NCI-H1048 (cell line): ENCODE measurements at places on chromosomes 7 and 10.

DNA sequence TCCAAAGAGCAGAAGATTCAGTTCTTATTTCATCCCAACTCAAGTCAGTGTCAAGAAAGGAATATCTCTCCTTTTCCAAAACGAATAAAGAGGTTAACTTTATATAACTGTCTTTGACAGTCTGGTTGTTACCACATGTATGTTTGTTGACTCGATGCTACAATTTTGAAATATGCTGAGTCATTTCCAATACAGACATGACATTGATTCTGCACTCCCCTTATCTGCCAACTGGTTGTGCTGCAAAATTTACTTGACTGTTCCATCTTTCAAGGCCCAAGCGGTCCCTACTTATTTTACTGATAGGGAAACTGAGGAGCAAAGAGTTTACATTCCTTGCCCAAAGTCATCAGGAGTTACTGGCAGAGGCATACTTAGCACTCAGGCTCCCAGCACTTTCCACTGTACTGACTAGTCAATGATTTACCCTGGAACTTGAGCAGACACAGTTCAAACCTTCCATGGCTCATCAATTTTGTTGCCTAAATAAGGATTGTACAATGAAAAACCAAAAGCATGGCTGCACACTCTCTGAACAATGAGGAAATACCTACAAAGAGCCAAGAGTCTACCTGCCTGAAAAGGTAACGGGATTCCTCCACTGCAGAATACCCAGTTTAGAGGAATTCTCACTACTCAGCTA lies 52.8 kb downstream of the ABLIM1 start:
- no peak for DNase-seq

DNA sequence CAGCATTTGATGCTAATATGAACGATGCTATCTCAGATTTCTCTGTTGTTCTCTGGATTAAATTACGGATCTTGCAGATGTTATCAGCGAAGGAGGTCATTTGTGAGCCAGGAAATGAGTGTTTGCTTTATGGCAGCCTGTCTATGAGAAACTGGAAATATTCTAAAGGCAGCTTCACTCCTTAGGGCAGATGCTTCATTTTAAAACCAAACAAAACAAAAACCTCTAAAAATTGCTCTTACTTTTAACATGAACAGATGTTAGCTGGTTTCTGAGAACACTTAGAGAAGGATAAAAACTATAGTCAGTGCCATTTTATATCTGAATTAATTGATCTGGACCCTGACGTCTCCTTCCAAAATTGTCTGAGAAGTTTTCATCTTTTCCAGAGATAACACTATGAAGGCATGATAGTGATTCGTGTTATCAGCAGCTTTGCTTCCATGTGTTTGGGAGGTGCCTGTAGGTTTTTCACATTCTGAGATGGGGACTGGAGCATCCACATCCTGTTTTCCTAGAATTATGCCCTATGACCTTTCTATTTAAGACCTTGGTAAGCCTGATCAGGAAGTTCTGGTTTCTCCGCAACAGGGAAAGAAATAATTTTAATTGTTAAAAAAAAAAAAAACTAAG lies 53.1 kb downstream of the CPED1 start:
- DNase-seq = no peak

- DNase-seq = no peak
Measured at GRCh38 chr7:115410434-115410820, 488.5 kb downstream of the MDFIC start.

DNA sequence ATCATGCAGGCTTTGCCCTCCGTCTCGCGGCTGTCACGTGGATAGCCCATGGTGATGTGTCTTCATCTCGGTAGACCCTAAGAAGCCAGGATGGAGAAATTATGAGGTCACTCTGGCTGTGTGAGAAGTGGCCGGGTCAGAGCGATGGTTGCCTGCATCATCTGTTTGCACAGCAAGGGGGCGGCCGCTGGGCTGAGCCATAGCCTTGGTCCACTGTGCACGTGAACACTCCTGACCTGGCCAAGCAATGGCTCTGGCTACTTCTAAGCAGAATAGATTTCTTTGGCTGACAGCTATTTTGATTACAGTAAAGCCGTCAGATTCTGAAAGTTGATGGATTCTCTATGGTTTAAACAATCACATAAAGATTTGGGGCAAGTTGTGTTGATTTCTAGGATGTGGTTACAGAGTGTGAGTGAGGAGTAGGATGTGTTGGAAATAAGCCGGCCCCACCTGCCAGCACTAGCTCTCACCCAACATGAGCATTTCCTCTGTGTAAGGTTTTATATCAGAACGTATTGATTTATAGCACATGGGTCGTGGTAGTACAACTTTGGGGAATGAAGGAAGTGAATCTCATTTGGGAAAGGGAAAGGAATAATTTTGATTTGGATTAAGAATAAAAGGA lies 214.4 kb upstream of the GPR26 start:
- no peak for DNase-seq

DNA sequence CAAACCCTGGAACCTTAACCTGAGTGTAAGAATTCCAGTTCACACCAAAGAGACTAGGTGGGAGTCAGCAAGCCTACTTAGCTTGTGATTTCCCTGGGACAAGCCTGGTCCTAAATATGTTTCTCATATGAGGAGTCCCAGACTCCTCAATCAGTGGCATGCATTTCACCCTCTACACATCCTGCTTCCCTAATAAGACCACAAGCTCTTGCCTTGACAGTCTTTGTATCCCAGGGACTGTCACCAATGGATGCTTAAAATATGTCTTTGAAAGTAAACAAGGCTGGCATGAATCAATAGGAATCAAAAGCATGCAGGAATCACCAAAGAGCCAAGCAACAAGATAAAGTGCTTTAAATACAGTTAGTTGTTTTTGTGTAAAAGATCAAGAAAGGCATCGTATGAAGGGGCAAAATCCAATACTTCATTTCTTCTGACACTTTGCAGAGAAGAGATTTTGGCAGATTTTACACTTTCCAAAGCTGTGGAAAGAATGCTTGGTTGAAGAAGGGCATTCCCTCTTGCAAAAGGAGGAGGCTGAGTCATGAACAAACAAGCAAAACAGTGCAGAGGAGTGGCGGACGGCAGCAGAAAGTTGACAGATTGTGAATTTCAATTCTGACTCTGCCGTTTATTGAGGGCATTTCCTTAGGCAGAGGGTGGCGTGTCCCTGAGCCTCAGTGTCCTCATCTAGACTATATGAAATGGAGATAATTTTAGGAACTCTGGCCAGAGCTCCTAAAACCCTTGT lies 8.5 kb upstream of the NFE2L3 start:
- DNase-seq = no peak

- no peak for DNase-seq
Measured at GRCh38 chr10:133235265-133235855, 2.3 kb upstream of the VENTX start.

DNA sequence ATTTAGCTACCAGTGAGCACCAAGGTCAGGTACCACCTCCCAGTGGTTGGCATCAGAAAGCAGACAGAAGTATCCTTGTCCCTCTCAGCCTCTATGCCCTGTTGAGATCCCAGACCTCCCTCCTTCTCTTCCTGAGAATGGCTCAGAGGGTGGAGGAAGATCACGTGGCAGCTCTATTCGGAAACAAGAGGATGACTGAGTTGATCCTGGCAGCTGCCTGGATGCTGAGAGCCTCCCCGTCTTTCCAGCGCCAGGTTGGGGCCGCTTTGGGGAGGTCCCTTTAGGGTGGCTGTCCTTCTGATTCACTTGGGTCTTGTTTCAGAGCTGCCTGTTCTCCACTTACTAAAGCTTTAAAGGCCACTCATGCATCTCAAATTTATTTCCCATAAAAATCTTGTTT lies 36.9 kb upstream of the NPFFR1 start:
- no peak for DNase-seq

DNA sequence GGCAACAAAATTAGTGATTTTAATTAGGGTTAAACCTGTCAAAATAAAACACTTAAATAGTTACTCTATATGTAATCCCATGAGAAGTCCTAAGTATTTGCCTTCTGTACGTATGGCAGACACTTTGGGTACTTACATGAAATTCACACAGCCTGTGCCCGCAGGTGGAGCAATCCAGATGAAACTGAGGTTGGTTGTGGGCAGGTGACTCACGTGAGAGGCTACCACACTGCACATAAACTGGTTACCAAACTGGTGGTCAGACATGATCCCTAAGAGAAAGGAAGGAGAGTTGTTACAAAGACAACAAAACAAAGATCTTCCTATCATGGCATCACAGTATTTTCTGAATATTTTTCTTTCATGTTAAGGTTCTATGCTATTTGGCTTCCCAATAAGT lies 156.1 kb downstream of the RELN start:
- DNase-seq = no peak

DNA sequence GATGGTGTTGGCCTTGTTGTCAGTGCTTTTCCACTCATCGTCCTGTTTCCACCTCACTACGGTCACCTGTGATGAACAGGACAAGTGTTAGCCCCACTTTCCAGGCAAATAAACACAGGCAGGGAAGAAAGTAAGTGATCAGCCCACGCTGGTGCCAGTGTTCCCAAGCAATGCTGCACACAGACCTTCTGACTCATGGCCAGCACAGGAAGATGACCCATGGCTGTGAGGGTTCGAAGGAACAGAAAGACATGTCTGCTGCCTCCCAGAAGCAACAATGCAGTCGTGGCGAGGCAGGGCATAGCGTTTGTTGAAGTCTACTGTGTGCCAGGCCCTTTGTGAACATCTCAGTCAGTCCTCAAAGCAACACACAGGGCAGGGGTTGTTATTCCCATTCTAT lies 35.7 kb downstream of the SLC29A3 start:
- DNase-seq = no peak

DNA sequence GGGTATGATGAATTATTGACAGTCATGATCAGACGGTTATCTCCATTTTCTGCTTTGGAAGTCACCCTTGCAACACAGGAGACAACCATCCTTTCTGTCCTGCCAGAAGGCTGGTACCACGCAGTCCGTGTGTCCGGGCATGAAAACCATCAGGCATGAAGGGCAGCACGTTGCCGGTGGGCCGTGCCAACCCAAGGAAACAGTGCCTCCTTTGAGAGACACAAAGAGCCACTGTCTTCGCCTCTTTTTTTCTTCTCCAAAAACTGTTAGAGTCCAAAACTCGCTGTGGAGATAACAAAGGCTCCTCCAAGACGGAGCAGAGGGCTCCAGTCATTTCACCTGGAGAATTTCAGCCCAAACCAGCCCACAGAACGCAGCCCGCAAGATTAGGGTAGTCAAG lies 60.4 kb upstream of the ARHGAP21 start:
- DNase-seq = no peak

- DNase-seq = no peak
Measured at GRCh38 chr7:28956608-28957063, 1.5 kb downstream of the TRIL start.

DNA sequence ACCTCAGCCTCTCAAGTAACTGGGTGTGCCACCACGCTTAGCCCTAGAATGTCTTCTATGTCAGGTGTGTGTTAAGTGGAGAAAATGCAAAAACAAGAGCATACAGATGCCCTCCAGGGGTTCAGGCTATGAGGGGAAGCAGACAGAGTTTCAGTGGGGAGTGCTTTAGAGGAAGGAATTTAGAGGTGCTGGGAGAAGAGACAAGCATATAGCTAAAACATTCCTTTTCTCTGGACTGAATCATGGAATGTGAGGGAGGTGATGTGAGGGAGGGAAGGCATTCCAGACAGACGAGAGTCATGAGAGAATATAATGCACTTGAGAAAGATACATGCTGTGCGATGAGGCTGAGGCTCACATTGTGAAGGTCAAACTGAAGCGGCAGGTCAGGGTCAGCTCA lies 6.6 kb upstream of the ZNF786 start:
- no peak for DNase-seq

GRCh38 chr10:81847675-81848074 lies 27.3 kb upstream of the NRG3 start:
- DNase-seq = no peak
